ENCODE measurements at places on chromosomes 1 and 21.

DNA sequence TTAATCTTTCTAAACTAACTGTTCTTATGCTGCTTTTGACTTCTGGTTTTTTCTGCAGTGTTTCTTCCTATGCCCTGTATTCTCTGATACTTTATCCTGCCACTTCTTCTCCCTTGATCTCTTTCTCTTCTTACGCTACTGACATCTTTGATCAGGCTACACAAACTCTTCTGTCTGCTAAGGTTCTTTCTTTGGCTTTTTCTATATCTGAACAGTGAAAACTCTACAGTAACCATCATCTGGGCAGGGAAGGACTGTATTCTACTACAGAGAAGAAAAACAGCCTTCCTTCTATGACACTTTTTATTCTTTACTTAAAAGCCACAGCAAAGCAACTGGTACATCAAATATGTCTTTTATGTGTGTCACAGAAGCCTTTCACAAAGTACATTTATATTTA is 7.4 kb upstream of the NEXN start:
- DNase-seq, result no peak

- no peak for DNase-seq
These were observed 376.3 kb upstream of the CAMK1G start for GRCh38 chr1:209207126-209207700.

GRCh38 chr1:62462370-62462769 is 25.5 kb downstream of the USP1 start:
- no peak for DNase-seq

GRCh38 chr1:208157769-208158168 is 86.4 kb downstream of the PLXNA2 start:
- DNase-seq, result no peak

DNA sequence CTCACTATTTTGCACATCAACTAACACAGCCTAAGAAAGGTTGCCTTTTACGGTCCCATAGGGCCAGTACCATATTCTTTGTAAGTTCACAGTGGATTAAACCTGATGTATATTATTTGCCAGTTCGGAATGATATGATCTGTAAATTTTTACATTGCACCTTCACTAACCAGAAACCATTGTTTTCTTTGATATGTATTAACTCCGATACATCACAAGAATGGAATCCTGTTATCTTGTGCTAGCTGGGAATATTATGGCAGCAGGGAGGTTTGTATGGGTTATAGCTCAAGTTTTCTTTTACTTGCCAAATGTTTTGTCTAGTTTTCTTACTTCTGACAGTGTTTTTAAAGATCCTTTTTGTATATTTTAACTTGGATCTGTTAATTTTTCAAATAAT is 51.4 kb upstream of the S1PR1 start:
- DNase-seq, result no peak

DNA sequence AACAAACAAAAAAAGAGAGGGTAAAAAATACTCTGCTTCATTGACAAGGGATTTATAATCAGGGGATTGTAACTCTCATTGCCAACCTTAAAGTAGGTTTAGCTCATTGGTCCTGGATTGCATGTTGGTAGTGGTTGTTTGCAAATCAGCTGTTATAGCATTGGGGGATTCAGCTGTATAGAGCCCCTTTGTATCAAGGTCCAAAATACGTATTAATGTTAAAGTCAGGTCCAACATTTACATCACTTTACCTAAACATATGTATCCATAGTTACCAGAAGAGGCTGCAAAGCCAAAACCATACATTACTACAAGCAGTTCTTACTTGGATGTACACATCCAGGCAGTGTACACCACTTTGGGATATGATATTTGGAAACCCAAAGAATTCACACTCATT is 29.4 kb downstream of the RPS27 start:
- no peak for DNase-seq

GRCh38 chr1:87989346-87989745 is 660.7 kb downstream of the LMO4 start:
- no peak for DNase-seq

DNA sequence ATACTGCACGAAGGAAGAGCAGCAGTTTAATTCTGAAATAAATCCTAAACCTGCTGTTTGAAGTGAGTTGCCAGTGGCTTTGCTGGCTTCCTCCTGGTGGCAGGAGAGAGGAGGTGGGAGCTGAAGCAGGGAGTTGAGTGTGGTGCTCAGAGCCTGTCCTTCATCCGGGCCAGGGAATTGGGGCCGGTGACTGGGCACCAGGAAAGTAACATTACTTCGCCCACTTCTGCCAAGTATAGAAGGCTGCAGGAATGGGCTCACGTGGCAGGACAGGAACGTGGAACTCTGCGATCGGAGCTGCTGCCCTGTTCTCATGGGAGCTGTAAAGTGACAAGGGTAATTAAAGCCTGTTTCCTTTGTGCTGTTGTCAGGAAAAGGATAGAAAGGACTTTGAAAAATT is 8.7 kb downstream of the TOR3A start:
- no peak for DNase-seq

GRCh38 chr1:115301438-115302020 is 36.5 kb downstream of the NGF start:
- DNase-seq, result no peak

GRCh38 chr1:207084701-207085180 is 3.9 kb upstream of the C4BPB start:
- peak; percentile 16 for DNase-seq

DNA sequence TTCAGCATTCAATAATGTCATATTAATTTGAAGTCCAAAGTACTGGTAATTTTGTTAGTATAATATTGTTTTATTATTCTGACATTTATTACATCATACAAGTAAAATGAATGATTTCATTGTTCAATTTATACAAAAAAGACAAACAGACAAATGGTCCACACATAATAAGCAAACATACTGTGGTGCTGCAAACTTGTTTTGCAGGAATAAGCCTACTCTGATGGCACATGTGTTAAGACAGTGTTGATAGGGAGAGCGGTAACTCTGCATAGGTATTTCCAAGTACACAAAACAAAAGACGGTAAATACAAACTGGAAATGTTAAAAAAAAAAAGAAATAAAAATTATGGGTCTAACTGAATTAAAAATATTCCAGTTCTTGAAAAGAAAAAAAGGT is 59.7 kb upstream of the DPYD start:
- no peak for DNase-seq

GRCh38 chr1:2874607-2875480 is 73.4 kb upstream of the TTC34 start:
- DNase-seq, result no peak

- DNase-seq, result no peak
These were observed 156.5 kb upstream of the ZNF648 start for GRCh38 chr1:182217967-182218366.

DNA sequence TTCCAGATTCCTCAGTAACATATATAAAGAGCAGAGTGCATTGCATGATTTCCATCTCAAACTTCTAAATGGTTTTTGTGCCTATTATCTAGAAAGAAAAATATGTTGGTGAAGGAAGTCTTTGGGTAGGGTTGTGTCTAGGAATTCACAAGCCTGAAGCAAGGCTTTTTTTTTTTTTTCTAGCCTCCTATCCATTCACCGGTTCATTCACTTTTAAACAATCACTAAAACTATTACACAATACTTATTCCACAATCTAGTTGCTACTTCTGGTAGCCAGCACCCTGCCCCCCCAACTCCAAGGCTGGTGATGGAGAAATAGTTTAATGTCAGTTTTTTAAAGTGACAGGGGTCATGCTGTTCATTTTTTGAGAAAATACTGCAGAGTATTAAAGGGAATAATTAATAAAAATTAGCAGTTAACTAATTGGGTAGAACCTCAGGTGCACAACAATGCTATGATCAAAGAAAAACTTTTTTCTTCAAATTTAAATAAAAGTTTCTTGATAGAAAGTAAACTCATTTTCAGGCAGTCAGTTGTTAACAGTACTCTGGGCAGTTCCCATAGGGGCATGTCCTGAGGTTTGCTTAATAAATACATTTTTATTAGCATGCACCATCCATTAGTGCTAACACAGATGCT is 10.9 kb downstream of the IRF2BP2 start:
- no peak for DNase-seq

DNA sequence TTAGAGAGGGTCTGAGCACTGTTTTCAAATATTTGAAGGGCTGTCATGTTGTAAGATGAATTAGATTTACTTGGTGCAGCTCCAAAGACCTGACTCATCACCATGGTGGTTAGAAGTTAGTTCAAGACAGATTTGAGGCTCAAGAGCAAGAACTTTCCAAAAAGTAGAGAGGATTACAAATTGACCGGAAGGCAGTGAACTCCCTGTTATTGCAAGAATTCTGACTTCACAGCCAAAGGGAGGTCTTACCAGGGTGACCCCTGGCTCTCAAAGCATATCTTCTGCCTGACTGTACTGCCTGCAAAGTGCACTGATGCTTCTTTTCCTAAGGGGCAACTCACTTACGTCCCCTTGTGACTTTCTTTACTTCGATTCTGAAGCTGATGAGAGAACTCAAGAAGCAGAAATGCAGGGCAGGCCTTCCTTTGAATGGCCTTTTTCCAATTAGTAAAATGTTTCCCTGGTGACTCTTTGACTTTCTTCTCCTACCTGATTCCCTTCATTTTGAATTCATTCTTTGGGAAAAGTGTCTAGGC is 86.4 kb downstream of the NAV1 start:
- no peak for DNase-seq

DNA sequence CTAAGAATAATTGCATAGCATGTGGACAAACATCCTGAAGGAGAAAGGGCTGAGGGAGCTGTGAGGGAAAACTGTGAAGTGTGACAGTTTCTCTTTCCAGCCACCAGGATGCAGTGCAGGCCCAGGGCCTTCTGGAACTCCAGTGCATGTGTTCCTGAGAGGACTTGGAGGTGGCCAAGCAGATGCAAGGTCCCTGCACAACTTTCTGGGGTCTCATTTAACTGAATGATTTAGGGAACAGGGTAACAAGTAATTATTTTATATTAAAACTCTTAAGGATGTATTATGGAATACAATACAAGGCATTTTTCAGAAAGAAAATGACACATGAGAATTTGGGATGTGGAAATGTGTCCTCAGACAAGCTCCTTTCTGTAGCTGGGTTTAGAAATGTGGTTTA is 61.2 kb upstream of the MCOLN3 start:
- peak; percentile 7 for DNase-seq

DNA sequence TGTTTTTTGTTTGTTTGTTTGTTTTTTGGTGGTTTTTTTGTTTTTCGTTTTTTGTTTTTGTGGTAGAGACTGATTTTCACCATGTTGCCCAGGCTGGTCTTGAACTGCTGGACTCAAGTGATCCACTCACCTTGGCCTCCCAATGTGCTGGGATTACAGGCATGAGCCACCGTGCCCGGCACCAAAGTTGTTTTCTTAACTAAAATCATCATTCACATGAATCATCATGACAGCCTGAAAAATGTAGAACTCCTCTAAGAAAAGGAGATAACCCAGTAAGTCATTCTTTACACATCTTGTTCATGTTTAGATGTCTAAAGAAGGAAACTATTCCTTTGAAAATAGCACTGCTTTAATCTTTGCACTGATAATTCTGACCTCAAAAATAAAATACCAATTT is 37.5 kb downstream of the DISP1 start:
- DNase-seq, result no peak

DNA sequence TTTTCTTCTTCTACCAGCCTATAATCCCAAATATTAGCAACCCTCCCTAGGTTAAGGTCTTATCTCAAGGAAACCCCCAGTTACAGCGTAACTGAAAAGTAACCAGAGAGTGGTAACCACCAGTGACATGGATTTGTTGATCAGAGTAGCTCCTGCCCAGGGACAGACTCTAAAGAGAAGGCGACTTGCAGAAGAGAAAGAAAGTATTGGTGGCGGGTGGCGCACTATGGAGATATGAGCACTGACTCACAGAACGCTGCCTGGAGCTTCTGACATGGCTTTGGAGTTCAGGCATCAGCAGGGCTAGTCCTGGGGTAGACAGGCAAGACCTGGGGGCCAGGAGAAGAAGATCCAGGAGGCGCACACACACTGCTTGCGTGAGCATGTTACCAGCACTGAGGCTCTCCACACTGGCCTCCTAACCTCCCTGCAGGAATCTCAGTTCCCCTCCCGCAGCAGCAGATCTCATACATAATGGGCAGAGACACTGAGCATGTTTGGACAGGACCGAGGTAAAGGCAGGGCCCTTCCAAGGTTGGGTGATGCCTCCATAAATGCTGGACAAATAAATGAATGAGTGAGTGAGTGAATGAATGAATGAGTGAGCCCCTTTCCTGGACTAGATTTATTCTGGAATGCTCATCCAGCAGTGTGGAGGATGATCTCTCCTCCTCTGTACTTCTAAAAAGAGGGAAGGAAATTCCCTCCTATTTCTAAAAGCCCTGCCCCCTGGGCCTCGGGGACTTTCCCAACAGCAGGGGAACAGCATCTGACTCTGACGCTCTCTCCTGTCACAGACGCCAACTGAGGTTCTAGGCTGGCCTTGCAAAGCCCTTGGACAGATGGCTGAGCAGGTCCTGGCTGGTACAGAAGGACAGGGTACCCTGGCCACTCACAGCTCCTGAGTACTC is 175.5 kb downstream of the CLIC6 start:
- no peak for DNase-seq

- no peak for DNase-seq
These were observed 18.0 kb downstream of the KIAA0319L start for GRCh38 chr1:35539073-35539823.

- DNase-seq, result no peak
These were observed 33.4 kb downstream of the DDX20 start for GRCh38 chr1:111789142-111789541.

GRCh38 chr1:13807209-13807608 is 107.2 kb downstream of the PRDM2 start:
- DNase-seq, result no peak

GRCh38 chr1:38327559-38327973 is 281.0 kb upstream of the POU3F1 start:
- no peak for DNase-seq

Measured in stimulated activated CD4-positive, alpha-beta T cell treated with anti-CD3 and anti-CD28 coated beads, Interleukin-1b, Interleukin-23, amount 100 ng/mL, for 24 hours (primary cell).